NT2/D1 (cell line): ENCODE measurements at places on chromosomes 6 and 20.

- DNase-seq = no peak
Observed at GRCh38 chr6:165571068-165571682, 91.9 kb downstream of the PDE10A start.

GRCh38 chr20:58627212-58628072, 23.6 kb upstream of the STX16 start:
- no peak for DNase-seq

DNA sequence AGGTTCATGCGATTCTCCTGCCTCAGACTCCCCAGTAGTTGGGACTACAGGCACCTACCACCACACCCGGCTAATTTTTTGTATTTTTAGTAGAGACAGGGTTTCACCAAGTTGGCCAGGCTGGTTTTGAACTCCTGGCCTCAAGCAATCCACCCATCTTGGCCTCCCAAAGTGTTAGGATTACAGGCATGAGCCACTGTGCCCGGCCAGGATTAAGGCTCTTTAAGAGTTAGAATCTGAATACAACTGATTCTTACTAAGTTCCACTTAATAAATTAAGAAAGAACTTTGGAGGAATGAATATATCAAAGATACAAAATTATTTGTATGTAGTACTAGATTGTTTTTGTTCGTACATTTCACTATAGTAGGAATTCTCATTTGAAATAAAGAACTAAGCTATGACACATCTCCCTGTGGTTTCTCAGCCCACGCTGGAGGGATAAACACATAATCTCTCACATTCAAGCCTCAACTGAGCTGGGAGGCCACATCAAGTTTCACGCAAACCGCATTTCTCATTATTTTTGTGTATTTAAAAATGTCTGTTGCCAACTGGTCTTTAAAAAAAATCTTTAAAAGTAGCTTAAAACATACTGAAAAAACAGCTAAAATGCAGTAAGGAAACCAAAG, 34.2 kb downstream of the DTNBP1 start:
- DNase-seq = no peak

GRCh38 chr20:19114410-19114809, 98.0 kb upstream of the SLC24A3 start:
- DNase-seq = no peak

- DNase-seq = no peak
Observed at GRCh38 chr6:87663434-87663833, 38.6 kb downstream of the AKIRIN2 start.

DNA sequence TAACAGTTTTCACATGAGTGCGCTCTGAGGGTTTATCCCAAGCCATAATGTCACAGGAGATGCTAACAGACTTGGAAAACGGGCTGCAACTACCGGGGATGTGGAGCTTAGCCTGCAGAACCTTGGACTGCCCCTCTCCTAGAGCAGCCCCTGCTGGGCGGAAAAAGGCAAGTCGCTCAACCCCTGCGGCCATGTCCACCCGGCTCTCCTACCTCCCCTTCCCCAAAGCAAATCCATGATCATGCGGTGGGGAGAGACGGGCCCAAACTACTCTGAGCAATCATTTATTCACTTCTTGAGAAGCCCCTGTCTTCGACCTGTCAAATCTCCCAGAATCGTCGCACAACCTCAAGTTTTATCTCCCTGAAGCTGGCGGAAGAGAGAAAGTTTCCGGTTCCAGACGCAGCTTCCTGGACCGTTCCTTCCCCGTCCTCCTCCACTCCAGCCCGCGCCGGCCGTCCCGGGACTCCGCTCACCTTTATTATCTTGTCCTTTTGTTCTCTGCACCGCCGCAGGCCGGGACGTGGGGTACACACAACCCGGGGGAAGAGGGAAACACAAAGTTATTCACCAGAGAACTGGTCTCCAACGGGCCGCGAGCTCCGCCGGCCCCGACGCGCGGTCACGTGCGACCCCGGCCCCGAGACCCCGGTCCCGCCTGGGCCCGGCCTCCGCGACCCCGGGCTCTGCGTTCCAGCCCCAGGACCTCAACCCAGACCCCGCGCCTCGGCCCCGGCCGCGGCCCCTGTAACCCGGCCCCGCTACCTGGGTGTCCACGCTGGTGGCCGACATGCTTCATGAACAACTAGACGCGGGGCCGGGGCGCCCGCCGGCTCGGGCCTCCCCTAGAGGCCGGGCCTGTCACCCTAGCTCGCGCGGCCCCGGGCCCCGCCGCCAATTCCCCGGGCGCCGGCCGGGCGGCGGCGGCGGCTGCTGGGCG, 560 bp downstream of the YTHDF1 start:
- no peak for DNase-seq

DNA sequence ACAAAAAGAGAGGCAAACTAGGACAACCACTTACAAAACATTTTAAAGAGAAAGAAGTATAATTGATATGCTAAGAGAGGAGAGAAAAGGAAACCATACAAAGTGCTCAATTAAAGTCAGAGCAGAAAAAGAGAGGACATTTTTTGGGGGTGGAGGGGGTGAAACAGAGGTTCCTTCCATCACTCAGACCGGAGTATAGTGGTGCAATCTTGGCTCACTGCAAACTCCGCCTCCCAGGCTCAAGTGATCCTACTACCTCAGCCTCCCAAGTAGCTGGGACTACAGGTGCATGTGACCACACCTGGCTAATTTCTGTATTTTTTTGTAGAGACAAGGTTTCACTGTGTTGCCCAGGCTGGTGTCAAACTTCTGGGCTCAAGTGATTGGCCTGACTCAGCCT, 9.4 kb downstream of the WASF1 start:
- DNase-seq = no peak

GRCh38 chr6:170584954-170585498, 589 bp upstream of the PDCD2 start:
- DNase-seq = no peak

- DNase-seq = no peak
Observed at GRCh38 chr20:9966966-9967365, 67.8 kb upstream of the ANKEF1 start.

DNA sequence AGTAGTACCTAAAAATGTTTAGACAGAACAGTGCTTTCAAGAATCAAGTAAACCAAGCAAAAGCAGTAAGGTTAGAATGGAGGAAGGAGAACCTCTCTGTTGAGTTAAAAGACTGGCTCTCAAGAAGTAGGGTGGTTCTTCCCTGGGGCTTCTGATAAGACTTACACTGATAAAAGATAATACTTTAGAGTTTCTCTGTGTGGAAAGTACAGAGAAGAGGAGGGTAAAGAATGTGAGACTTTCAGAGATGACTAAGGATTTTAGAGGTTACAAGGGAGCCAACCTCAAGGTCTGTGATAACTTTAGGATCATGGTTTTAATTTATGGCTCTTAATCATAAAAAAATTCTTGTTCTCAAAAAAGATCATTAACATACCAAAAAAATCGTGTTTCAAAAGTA, 30.9 kb upstream of the ALDH8A1 start:
- DNase-seq = no peak

DNA sequence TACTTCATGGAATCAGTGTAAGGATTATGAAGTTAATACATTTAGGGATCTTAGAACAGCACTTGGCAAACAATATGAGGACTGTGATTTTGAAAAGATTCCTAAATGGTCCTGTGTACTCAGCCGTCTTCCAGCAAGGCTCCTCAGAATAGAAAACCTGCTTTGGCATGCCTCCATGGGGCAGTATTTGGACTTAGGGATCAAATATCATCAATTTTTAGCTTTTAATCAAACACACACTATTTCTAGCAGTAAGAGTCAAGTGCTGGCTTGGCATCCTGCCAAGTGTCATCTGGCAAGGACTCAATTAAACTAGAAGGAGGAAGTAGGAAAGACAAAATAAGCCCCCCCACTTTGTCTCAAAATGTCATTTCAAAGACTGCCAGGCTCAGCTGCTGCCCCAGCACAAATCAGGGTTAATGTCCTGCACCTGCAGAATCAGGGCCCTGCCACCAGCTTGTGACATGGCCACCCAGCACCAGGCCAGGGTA, 40.8 kb downstream of the IYD start:
- no peak for DNase-seq
